HTR-8/SVneo (cell line): ENCODE measurements at places on chromosomes 4 and X.

- DNase-seq = no peak
Observed at GRCh38 chrX:105120463-105120862, 100.0 kb downstream of the TEX13A start.

DNA sequence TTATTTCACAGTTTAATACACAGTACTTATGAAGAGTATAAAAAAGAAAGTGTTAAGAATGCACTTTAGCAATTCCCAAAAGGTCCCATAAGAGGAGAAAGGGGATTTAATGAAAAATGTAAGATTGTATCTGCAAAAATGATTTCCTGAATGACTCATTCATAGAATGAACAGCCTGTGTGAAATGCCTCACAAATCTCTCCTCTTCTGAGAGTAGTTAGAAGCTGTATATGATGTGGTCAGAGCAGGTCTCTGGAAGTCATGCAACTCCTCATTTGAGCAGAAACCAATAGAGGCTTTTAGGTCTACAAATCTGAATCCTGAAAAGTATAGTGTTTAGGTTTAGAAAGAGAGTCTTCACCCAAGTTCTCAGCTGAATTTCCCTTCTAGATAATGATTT is 381.3 kb upstream of the INTU start:
- peak; percentile 27 for DNase-seq

- DNase-seq = no peak
Observed at GRCh38 chr4:140059159-140059558, 94.8 kb downstream of the MAML3 start.

DNA sequence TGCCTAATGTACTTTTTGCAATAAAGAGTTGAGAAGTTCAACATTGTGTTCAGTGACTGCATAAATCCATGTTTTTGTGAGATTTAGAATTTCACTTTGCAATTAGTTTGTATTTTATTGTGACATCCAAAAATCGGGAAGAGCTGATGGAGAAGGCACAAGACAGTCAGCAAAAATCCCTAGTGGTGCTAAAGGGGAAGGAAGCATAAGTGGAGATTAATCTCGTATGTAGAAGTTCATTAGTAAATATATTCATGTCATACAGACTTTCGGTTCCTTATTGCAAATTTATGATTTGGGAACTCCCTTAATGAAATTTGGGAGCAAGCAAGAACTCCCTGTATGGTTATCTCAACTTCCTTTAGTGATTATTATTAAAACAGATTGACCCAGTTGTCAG is 57.8 kb upstream of the SLC39A8 start:
- no peak for DNase-seq

- DNase-seq = no peak
Observed at GRCh38 chr4:142656178-142656577, 189.9 kb downstream of the INPP4B start.

DNA sequence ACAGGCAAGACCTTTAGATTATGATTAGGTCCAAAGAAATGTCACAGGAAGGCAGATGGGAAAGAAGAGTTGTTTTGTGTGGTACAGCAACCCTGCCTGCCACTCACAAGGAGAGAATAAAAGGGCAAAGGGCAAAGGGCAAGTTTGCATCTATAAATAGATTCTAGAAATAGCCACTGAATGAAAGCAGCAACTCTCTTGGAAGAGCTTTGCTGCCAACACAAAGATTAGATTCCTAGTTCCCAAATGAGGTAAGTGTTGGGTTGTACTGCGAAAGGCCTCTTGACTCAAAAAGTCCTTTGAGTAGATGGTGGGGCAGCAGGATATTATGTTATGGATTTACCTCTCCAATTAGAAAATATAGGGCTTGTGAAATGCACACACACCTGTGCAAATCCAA is 61.2 kb downstream of the MOSPD2 start:
- no peak for DNase-seq

DNA sequence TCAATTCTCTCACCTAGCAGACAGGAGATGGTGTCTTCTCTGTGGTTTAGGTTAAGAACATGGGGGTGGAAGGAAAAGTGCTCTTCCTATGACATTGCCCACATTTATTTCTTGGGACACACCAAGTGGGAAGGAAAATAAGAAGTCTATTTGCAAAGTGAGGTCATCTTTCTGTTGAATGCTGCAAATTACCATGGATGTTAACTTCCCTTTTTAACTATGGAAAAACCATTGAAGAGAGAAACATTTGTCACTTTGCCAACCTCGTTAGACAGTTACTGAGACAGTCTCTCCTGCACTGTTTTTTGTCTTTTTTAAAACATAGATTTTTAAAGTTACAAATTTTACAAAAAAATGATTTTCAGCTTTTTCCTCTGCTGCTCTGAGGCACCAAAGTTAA is 72.8 kb upstream of the BEND4 start:
- no peak for DNase-seq

GRCh38 chrX:126799059-126799458 is 20.5 kb upstream of the PRR32 start:
- DNase-seq = no peak

DNA sequence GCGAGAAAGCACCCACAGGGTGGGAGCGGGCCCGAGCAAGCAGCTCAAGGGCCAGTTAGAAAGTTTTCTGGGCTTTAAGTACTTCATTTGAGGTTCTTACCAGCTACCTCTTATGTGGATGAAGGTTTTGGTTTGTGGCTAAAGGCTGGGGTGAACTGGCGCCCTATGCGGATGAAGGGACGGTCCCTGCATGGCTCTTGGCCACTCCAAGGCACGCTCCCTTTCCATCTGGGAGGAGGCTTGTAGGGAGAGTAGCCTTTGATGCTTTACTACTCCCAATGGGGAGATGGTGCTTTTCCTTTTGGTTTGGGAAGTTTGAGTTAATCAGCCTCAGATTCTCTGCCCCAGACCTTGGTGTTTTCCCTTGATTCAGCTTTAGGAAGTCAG is 17.7 kb downstream of the MRFAP1 start:
- no peak for DNase-seq

DNA sequence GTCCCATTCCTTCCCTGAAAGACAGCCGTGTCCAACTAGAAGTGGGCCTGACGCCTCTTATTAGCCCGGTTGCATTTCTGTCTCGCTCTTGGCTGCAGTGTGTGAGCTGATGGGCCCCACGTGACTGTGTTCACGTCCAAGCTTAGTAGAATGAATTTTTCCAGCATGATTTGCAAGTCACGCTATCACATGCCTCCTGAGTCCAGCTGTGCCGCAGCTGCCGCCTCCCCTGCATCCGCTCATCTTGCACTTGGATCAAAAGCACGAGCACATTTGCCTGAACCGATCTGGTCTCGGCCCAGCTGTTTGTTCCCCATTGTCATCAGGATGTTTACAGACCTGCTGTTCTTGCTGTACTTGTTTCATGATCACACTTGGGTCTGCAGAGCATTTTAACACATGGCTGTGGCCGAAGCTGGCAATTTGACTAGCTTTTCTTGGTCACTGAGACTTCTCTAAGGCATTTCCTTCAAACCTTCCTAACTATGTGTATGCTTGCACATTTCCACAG is 126.5 kb downstream of the KIT start:
- no peak for DNase-seq
